ENCODE measurements at places on chromosomes 3 and 15.

DNA sequence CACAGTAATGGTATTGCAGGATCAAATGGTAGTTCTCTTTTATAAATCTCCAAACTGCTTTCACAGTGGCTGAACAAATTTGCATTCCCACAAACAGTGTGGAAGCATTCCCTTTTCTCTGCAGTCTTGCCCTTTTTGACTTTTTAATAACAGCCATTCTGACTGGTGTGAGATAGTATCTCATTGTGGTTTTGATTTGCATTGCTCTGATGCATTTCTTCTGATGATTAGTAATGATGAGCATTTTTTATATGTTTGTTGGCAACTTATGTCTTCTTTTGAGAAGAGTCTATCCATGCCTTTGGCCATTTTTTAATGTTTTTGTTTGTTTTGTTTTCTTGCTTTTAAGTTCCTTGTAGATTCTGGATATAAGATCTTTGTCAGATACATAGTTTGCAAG lies 316.1 kb upstream of the TMCO5A start:
- DNase-seq: no peak

DNA sequence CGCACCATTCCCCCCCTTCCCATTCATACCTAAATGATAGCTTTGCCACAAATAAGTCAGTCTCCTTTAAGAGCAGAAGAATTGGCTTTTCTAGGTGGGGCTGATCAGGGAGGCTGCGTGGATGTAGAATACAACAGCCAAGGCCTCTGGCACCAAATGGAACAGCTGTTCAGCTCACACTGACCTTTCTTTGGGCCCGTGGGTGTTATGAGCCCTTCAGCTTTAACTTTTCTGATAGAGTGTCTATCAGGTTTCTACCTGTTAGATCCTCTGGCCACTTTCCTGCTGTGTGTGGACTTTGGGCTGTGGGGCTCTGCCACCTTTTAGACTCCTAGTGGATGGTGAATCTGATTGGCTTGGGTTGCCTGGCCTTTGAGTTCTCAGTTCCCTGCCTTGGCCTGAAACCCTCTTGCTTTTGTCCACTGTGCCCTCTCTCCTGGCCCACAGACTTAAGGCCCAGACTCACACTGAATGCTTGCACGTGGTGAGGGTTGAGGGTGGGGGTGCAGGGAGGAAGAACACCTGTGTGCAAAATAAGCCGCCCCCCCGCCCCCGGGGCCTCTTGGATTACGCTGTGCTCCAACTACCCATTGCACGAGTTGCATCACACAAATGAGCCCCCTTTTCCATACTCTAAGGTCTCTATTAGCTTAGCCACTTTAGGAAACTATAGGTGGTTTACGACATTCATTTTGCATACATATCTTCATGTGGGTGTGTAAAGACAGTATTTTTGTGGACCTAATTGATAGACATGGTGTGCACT lies 1.3 kb upstream of the RFX7 start:
- DNase-seq: no peak

DNA sequence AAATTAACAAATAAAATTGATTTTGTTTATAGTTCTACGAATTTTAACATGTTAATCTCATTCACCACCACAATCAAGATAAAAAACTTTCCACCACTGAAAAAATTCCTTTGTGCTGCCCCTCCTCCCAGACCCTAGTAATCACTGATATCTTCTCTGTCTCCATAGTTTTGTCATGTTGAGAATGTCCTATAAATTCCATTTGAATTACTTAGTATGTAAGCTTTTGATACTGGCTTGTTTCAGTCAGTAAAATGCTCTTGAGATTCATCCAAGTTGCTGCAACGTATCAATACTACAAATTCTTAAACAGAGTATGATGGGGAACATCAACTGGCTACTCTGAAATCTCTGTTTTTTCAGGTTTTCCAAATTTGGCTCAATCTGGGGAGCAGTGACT lies 129.6 kb downstream of the CTNNB1 start:
- no peak for DNase-seq

- DNase-seq: peak; percentile 64
These were observed 161.1 kb upstream of the TBL1XR1 start for GRCh38 chr3:177358091-177358976.

DNA sequence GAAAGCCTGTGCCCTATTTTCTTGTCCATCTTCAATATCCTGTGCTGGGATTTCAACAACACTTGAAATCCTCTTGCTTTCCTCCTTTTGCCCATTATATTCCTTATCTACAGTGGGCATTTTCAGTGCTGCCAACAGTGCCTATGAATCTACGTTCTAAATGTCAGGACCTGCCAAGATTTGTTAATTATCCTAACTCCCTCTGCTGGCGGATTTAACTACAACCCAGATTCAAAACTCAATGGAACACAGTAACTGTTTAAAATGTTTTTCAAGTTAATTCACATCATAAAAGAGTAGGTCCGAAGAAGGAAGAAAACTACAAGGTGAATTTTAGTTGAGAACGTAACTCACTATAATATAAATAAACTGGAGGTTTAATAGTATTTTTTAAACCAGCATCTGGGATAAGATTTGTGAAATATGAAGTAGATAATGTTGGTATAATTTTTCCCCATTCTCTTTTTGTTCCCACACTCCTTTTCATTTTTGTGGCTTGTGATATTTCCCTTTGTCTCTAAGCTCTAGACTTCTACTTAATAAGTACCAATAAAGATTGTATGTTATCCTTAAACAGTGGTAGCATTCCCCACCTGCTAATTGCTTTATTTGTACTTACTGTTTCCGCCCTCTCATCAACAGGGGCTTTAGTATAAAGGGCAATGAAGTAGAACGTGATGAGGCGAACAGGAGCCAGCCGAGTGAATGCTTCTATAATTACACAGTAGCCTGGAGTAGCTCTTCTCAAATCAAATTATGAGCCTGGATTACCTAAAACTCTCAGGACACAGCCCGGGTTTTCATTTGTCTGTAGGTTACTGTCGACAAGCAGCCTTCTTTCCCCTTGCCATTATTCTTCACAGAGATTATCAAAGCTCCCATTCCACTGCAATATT lies 302.5 kb upstream of the ATP11B start:
- DNase-seq: peak; percentile 89

DNA sequence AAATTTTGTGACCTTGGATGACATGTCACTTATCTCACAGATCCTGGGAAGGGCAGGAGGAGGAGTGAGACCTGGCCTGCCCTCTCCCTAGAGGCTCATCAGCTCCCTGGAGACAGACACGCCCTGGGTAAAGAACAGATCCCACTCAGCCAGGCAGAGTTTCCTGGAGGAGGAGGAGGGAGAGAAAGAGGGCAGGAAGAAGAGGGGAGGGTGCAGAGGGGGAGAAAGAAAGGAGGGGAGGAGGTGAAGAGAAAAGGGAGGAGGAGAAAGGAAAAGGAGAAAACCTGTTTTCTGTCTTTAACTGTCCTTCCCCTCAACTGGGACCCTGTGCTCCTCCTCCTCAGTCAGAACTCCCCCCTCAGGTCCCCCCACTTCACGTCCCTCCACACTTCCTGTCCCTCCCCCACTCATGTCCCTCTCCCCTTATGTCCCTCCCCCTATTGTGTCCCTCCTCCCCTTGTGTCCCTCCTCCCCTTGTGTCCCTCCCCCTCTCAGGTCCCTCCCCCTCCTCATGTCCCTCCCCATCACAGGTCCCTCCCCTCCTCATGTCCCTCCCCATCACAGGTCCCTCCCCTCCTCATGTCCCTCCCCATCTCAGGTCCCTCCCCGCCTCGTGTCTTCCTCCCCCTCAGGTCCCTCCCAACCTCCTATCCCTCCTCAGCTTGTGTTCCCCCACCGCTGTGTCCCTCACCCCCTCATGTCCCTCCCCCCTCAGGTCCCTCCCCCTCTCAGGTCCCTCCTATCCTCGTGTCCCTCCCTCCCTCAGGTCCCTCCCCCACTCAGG lies 52.3 kb upstream of the CGNL1 start:
- DNase-seq: peak; percentile 71

DNA sequence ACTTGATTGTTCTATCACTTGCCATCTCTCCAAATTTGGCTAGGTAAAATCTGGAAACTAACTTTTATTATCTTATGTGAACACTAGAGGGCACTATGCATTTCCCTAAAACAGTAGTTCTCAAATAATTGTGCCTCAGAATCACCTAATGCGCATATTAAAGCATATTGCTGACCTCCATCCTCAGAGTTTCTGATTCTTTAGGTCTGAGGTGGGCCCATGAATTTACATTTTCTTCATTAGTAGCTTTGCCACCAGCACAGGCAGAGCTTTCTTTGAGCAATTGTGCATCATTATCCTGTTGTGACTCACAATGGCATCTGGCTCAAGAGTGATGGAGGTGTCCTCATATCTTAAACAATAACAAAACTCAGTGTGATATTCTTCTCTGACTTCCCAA lies 17.5 kb upstream of the BCHE start:
- DNase-seq: peak; percentile 19

GRCh38 chr3:169835533-169835932 lies 22.8 kb upstream of the LRRC34 start:
- DNase-seq: no peak

- peak; percentile 59 for DNase-seq
These were observed 325.4 kb downstream of the FOXP1 start for GRCh38 chr3:71258116-71258515.

- no peak for DNase-seq
These were observed 13.9 kb upstream of the TEX9 start for GRCh38 chr15:56351353-56351752.

- DNase-seq: peak; percentile 90
These were observed 77.7 kb downstream of the CEMIP start for GRCh38 chr15:80856809-80857377.

DNA sequence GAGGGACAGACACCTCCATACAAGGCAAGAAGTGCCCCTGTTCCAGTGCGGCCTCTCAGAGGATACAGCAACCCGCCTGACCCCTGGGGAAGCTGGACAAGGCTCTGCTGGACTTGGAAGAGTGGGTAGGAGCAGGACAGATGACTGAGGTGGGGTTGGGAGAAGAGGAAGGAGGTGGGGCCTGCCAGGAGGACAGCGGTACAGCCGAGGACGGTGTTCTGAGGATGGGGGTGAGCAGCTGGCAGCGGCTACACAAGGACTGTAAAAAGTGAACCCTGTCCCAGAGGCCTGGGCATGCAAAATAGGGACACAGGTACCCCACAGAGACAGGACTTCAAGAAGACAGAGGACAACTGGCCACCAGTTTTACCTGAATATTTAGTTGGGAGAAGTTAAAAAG lies 23.5 kb upstream of the ELP6 start:
- no peak for DNase-seq

DNA sequence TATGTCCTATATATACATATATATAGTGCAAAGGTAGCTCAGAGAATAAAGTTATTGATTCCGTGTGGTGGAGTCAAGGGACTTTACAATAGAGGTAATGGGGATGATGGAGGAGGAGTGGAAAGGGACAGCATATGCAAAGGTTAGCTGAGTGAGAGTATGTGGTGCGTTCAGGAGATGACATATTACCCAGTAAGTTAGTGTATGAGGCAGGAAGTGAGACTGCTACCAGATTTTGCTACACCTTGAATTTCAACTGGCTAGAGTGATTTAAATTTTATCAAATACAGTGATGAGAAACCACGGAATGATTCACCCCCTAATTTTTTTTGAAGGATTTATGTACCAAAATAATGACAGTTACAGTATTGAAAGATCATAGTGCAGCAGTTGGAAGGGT lies 2.8 kb downstream of the ACTL6A start:
- no peak for DNase-seq

- no peak for DNase-seq
These were observed 348.3 kb upstream of the TMCO5A start for GRCh38 chr15:37586011-37586583.

DNA sequence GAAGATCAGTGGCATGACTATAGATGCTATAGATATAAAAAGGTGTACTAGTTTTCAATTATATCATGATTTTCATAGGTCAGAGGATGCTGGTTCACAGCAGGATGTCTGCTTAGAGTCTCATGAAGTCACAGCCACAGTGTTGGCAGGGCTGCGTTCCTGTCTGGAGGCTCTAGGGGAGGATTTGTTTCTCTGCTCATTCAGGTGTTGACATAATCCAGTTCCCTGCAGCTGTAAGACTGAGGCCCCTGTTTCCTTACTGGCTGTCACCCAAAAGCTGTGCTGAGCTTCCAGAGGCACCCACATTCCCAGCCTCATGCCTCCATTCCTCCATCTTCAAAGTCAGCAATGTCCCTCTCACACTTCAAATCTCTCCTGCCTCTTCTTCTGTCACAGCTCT lies 170.7 kb downstream of the OCA2 start:
- no peak for DNase-seq

DNA sequence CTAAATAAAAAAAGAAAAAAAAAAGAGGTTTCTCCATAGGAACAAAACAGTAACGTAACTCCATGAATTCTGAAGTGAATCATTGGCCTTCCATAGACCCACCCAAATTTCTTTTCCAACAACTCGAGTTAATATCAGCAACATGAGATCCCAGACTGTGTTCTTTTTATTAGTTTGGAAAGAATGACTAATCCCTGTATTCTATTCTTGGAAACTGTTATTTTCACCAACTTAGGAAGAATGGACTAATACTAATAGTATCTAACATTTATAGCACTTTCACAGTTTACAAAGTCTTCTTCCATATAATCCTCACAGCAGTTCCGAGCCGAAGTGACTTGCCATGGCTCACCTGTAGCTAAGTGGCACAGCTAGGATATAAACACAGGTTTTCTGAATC lies 72.7 kb upstream of the SLC4A7 start:
- no peak for DNase-seq

DNA sequence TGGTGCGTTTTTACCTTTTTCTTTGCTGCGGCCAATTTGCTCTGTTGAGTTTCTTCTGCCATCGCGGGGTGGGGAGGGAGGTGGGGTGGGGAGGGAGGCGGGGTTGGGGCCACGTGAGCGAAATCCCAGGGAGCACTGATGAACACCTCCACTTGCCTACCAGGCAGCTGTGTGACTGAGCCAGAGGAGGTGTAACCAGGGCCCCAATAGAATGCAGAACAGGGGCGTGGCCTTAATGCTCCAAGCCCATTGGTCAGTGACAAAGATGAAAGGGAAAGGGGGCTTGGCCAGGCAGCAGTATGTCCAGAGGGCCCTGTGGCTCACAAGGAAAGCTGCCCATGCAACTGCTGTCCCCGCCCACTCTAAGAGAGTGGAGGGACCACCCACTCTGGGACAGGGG lies 21.4 kb upstream of the OR4F6 start:
- DNase-seq: no peak

- no peak for DNase-seq
These were observed 18.4 kb downstream of the PRKCI start for GRCh38 chr3:170240671-170241070.

GRCh38 chr3:46668591-46668990 lies 24.9 kb downstream of the ALS2CL start:
- DNase-seq: no peak

- no peak for DNase-seq
These were observed 44.5 kb downstream of the SCAP start for GRCh38 chr3:47431225-47431624.

GRCh38 chr3:124407260-124407659 lies 323.0 kb upstream of the UMPS start:
- DNase-seq: no peak

GRCh38 chr3:53534676-53535400 lies 40.4 kb downstream of the CACNA1D start:
- DNase-seq: no peak

- no peak for DNase-seq
These were observed 7.6 kb upstream of the EMC3 start for GRCh38 chr3:9994086-9994844.

Data from NCI-H1417 (cell line).